ENCODE measurements at places on chromosomes 6 and 20.
A peak's percentile ranks its signal among the peaks of the same experiment; 100 is the strongest.

- no peak for DNase-seq
Observed at GRCh38 chr20:33909331-33909921, 84.3 kb upstream of the RALY start.

DNA sequence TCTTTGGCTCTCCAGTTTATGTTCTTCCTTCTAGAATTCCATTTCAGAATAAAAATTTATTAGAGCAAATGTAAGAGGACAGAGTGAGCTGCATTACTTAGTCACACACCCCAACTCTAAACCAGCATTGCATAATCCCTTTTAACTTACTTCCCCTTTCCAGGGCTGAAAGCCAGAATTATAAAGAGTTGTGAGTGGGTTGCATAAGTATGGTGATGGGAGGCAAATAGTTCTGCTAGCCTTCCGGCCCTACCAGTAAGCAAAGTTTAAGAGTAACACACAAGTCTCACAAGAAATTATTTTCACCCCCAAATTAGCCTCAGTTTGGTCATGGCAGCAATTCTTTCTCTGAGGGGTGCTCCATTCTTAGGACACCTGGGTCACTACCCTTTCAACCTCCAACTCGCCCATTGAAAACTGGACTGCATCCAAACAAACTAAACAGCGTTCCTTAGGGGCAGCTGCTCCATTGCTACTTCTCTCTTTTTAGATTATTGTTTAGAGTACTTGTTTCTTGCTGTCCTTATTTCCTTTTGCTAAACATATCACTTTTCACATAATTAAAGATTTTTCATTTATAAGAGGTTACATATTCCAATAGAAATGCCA, 1.6 kb downstream of the KIAA0408 start:
- no peak for DNase-seq

GRCh38 chr6:44002593-44003344, 124.5 kb downstream of the MRPL14 start:
- DNase-seq: peak; percentile 48

DNA sequence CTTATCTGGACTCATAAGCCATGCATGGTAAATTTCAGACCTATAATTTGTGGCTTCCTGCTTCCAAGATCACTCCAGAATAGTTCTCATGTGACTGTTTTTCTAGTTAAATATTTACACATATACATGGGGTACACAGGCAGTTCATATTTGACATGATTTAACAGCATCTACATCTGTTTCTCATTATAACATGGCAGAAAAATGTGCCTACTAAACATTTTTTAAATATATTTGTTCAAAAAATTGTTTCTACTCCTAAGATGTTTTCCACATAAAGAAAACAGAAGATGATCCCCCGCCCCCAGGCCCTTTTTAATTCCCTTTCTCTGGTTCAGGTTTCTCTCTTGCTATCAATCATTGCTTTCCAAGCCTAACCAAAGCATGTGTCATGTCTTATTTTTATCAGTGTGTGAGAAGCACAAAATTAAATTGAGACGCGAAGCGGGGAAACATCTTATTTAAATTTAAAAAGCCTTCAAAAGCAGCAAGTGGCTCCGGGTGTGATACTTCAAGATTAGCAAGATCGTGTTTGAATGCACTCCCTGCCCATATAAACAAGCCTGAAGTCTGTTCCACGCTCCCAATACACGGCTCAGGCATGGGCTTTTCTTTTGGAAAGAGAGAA, 37.3 kb downstream of the IPCEF1 start:
- no peak for DNase-seq

DNA sequence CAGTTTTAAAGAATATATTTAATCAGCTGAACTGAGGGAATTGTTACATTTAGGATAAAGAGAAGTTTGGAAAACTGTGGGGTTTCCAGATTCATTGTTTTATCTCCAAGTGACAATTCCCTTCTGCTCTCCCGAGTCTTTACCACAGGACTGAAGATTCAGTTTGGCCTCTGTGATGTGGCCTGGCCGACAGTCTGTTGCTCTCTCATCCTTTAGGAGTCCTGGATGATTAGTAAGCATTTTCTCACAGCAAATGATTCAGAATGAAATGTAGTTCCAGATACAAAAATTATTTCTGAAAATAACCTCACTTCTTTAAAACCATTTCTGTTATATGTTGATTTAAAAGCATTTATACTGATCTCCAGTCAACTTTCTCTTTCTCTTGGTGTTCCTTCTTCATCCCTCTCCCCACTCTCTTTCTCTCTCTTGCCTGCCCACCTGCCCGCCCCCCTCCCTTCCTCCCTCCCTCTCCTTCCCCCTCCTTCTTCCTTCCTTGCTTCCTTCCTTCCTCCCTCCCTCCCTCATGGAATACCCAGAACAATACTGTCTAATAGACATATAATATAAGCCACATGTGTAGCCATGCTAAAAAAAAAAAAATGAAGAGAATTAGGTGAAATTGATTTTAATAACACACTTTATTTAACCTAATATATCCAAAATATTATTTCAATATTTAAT, 254.9 kb downstream of the PRL start:
- DNase-seq: no peak

- no peak for DNase-seq
Observed at GRCh38 chr20:5096463-5096862, 23.3 kb downstream of the PCNA start.

- DNase-seq: no peak
Observed at GRCh38 chr20:61291166-61291829, 39.2 kb downstream of the CDH4 start.

DNA sequence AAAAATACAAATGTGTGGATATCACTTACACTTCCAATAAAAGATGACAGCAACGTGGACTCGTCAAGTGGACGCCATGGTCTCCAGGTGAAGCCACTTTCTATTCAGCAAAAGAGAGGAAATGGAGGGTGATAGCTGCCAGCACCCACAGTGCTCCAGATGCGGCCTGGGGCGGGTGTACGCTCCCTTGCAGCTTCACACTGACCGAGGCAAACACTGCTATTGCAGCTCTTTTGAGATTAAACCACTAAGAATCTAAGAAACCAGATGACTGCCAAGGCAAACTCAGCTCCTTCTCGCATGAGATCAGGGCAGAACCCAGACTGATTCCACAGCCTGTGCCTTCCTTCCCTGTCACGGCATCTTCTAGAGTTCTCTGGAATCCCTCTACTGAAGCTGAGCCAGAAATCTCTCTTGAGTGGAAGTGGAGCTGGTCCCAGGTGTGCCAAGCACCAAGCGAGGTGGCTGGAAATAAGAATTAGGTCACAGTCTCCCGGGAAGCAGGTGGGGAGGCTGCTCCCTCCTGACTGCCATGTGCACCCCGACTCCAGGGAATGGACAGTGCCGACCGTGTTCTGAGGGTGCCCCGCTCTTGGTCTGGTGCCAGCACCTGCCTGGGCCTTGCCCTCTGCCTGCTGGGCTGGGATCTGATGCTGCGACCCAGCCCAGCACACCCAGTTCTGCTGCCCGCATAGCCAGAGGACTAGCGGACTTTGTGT, 90.1 kb upstream of the AFDN start:
- DNase-seq: no peak

DNA sequence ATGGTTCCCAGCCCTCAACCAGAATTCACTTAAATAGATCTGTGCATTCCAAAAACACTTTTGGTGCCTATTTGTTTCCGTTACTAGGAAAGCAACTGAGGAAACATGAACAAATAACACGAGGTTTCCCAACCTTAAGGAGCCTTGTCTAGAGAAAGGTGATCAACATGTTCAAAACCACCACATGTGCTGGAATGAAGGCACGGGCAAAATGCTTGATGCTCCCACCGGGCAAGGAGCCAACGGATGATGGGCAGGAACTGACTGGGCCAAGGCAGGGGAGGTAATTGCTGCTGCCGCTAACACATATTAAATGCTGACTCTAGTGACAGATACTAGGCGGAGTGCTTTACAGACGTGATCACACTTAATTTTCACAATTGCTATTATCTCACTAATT, 2.5 kb downstream of the MYLK4 start:
- DNase-seq: no peak

GRCh38 chr6:43714311-43715055, 26.9 kb upstream of the MRPS18A start:
- DNase-seq: no peak

DNA sequence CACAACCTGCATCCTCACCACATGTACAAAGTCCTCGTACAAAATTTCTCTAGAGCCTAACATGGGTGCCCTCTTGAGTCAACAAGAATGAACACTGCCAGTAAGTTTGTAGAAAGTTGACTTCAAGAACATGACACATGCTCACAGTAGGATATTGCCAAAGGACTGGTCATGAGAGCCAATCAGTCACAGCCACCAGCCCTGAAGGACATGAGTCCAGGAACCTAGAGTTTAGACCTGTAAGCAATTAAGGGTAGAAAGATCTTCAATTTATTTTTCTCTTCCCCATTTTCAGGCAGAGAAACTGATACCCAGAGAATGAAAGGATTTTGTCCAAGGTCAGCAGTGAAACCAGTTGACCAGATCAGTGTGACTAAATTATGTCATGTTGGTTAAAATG, 96.1 kb downstream of the MAFB start:
- no peak for DNase-seq

- DNase-seq: no peak
Observed at GRCh38 chr6:22448291-22448711, 121.1 kb upstream of the HDGFL1 start.

DNA sequence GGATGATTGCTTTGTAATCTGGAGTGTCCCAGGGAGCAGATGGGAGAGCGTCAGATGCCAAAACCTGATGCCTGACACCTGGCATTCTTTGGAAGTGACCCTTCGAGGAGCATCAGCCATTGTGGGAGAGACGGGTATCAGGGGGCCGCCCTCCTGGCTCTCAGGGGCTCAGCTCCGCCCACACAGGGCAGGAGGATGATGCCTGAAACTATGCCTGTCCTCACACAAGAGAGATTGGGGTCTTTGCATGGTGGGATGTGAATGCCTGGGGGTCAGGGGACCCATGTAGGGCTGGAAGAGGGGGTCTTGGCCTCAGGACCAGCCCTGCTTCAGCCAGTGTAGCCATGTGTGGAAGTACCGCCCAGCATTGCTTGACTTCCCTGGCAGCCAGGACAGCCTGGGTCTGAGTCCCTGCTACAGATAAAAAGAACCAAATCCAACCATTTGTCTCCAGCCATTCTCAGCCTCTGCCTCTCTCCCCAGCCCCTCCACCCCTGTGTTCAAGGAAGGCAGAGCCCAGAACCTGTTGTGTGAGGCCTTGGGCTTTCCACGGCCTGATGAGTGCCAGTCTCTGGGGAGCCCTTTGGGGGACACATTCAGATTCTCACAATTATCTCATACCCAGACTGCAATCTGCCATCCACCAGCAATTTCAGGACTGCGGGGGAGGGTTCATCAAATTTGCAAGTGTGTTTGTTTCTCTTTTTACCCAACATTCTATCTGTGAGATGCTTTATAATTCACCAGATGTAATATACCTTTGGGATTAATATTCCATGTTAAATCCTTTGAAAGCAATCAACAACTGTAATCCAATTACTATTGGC, 371.2 kb downstream of the PREX1 start:
- no peak for DNase-seq

DNA sequence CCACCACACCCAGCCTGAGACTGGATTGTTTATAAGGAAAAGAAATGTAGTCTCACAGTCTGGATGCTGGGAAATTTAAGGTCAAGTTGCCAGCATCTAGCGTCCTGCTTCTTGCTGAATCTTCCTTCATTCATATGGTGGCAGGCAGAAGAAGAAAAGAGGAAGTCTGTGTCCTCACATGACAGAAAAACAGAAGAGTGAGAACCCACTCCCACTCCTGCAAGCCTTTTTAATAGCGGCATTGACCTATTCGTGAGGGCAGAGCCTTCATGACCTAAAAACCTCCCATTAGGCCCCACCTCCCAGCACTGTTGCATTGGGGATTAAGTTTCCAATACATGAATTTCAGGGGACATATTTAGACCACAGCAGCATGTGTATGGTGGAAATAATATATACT, 160.8 kb upstream of the BMP2 start:
- no peak for DNase-seq

DNA sequence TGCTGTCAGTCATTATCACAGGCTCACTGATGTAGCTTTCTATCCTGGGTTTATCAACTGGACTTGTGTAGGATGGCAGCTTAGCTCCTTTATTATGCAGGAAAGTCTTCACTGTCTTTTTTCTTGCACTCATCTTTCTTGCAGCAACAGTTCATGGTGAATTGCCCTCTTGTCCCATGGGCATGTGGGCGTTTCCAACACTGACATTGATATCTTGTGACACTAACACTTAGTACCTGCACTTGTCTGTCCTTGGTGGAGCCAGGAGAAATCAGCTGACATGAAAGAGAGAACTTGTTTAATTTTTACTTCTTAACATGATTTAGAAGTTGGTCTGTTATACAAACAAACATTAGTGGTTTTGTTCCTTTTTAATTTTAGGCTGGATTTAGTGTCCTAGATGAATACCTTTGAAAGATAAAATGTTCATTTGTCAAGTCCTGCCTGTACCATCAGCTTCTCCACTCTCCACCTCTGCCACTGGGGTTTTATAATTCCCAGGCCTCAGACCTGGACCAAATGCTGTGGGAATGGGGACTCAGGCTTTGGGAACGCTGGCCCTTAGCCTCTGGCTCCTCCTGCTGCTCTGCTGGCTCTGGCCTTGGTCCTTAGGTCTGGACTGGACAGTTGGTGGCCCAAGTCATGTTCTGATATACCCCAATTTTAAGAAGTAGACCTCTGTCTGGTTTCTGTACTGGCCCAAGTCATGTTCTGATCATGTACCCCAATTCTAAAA, 161.0 kb upstream of the LAMP5 start:
- no peak for DNase-seq

DNA sequence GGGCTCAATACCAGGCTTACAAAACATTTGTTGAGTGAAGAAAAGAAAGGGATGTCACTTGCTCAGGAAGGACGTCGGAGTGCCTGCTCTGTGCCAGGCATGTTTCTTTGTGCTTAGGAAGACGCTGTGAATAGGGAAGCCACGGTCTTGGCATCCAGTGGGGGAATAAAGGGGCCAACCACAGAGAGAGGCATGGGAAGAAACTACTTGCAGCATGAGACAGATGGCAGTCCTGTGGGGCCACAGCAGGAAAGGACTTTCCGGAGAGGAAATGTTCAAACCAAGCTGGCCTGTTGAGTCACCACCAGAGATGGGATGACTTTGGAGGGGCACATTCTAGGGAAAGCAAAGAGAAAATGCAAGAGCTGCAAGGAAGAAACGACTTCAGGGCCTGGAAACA, 173.2 kb downstream of the CDH26 start:
- no peak for DNase-seq

DNA sequence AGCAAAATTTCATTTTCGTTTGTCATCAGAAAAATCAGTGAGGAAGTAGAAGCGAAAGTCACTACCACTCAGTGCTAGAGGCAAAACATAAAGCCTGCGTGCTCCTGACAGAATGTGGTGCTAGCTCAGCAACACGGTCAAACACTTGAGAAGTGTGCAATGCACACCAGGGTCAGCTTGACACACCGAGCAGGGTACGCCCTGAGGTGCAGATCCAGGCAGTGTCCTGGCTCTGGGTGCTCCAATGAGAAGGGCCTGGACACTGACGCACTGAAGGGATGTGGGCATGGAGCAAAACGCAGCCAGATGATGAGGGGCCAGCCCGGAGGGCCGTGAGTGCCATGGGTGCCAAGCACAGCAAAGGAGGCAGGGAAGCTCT, 5.9 kb downstream of the RNASET2 start:
- DNase-seq: no peak
